ENCODE measurements at places on chromosomes 2 and 18.

DNA sequence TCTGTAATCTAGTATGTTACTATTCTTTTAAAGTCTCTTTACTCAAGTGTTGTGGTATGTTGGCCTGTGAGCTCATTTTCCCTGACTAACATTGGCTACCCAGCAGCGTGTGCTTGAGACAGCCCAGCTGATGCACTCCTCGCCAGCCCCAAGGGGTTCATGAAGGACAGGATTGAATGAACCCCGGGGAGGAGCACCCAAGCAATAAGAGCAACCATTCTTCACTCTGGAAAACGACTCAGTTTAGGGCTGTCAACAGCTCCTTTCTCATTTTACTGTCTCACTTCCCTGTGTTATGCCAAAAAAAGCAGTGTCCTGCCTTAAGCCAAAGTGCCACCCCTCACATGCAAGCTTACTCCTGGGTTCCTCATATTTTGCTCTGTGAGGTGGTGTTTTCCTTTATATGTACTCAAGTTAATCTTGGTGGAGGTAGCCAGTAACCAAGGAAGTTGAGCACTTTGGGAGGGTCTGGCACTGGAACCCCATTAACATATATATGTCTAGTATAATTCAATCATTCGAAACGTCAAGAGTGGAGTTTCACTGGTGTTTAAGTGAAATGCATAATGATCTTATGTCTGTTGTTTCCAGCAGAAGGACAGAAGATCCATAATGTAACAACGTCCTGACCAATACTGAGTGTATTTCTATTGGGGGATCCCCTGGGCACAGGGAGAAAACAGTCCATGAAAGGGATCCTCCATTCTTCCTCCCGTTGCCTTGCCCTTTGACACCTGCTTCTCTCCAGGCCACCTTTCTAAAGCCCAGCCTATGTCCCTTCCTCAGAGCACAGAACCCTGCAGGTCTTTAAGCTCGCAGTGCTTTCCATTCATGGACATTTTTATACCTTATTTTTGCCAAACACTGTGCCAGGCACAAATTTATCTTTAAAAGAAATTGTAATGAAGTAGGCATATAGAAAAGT lies 43.2 kb downstream of the ATIC start:
- DNase-seq = no peak

DNA sequence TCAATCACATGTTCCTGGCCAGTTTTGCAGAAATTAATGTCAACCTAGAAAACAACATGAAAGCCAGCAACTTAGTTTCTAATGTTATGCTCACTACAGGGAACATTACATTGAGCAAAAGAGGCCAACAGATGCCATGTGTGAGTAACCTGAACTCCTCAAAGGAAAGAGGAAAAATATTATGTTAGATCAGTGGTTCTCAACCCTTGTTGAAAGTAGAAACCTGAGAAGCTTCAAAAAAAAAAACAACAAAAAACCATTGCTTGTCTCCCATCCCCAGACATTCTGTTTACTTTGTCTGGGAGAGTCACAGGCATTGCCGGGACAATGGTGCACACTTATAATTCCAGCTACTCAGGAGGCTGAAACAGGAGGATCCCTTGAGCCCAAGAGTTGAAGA lies 57.7 kb downstream of the METTL4 start:
- DNase-seq = no peak

GRCh38 chr2:215454519-215455246 lies 18.8 kb upstream of the FN1 start:
- DNase-seq = no peak

DNA sequence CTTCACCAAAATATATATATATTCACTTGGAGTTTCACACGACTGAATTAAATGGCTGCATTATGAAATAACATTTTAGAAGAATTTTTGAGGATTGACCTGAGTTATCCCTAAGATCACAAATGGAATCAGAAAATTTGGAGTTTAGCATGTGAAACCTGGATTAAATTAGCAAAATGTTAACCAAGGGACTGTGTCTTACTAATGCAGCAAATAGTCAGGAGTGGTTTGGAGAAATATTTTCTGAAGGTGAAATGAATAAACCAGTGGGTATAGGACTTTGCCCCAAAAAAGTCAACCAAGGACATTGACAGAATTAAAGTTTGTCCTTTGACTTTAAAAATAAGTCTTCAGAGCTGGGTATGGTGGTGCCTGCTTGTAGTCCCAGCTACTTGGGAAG lies 111.2 kb downstream of the PRPF40A start:
- no peak for DNase-seq

GRCh38 chr2:75367401-75367800 lies 168.1 kb upstream of the TACR1 start:
- DNase-seq = no peak

DNA sequence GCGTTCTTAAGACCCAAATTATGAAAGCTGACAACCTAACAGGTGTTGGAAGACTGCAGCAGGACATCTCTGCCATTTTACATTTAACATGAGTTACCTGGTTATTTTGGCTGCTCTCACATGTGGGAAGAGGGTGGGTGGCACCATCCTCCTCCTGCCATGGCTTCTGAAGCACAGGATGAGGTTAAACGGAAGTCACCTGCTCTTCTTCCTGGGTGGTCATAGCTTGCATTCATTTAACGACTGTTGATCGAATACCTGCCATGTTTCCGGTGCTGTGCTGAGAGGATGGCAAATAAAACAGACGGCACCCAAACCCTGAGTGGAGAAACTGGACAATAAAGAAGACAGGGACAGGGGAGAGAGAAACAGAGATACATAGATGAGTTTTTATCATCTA lies 118.0 kb downstream of the RHBDD1 start:
- no peak for DNase-seq

DNA sequence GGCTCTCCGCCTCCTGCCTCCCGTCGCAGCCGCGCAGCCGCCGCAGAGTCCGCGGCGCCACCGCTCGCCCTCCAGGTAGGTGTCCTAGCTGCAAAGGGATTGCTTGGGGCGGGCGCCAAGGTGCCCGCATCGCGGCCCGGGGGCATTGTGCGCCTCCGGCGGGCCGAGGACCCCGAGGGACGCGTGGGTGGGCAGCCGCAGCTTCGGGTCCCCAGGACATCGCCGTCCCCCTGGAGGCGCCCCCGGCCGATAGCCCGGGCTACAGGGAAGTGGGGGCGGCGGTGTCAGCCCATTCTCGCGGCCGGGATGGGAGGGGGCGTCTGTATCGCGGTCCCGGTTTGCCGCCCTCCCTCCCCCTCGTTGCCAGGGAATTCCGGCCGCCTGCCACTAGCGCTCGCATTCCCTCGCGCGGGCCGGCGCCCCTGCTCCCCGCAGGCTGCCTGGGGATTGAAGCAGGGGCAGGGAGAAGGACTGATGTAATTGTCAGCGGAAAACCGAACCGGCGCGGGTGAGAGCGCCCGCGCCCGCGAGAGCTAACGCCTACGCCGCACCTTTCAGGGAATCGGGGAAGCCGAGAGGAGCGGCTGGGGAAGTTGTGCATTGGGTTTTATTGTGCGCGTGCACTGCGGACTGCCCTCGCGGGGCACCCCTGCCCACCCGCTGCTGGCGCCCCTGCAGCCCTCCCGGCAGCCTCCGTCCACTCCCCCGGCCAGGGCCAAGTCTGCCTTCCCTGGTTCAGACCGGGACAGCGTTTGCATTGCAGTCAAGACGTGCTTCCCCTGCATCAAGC lies 483 bp downstream of the OSBPL6 start:
- peak; percentile 69 for DNase-seq

GRCh38 chr2:172551271-172551670 lies 4.6 kb upstream of the PDK1 start:
- DNase-seq = no peak

- no peak for DNase-seq
Measured at GRCh38 chr2:233756429-233757081, 3.5 kb upstream of the UGT1A1 start.

DNA sequence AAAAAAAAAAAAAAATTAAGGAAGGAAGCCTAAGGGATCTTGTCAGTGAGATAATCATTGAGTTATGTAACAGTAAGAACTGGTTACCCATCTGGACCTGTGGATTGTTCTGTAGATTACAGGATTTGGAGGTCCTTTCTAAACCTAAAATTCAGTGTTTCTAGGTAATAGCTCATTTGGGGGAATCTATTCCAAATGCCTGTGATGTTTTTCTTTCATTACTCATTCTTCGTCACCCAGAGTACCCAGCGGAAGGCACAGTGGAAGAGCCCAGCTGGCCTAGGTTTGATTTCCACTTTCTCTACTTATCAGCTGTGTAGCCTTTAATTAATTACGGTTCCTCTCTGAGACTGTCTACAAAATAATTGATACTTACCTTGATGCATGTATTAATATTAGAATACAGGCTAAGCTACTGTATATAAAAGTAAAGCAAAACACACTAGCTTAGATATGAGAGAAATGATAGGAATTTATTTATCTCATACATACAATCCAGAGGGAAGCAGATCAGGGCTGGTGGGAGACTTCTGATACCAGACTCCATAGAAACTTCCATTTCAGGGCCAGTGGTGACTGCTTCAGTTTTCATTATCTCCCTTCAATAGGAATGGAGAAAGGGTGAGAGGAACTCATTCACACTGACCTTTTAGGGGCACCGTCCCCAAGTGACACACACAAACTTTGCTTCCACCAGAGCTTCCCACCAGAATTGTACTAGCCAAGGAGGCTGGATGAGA lies 115.8 kb upstream of the NOSTRIN start:
- DNase-seq = no peak

- no peak for DNase-seq
Measured at GRCh38 chr2:145166731-145167302, 646.9 kb upstream of the ZEB2 start.

DNA sequence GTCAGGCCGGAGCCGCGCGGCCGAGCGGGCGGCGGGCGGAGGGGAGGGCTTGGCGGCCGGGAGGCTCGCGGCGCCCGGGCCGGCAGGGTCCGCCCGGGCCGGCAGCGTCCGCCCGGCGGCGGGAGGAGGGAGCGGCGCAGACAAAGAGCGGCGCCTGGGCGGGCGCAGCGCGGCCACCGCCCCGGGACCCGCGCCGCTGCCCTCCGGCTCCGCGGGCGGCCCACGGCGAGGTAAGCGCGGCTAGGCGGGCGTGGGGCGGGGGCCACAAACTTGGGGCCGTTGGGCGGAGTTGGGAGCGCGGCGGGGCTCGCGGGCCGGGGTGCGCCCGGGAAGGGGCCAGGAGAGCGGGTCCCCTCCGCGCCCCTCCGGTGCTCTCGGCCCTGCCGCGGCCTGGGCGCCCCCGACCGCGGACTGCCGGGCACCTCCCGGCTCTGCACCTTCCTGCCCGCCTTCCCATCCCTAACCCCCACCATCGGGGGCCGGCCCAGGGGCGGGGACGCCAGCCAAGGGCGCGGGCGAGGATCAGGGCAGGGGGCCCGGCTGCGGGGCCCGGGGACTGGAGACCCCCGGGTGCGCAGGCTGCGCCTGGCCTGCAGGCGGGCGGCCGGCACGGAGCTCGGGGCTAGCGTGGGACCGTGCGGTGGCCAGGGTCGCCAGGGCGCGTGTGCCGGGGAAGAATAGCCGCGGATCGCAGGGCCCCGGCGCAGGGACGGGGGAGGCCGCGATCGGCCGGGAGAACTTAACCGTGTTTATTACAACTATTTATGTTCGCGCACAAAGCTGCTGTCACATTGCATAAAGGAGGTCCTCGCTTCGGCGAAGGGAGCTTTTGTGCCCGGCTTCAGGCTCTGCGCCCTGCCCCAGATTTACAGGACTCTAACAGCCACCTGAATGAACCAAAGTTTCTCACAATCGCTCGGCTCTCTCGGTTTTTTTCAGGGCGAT lies at the start of gene NCK2:
TSS of gene NCK2 (plus strand) at position 4 of the 945 bp plus-strand sequence. CDS start 110,152 bp downstream, outside the sequence.
- peak; percentile 44 for DNase-seq

DNA sequence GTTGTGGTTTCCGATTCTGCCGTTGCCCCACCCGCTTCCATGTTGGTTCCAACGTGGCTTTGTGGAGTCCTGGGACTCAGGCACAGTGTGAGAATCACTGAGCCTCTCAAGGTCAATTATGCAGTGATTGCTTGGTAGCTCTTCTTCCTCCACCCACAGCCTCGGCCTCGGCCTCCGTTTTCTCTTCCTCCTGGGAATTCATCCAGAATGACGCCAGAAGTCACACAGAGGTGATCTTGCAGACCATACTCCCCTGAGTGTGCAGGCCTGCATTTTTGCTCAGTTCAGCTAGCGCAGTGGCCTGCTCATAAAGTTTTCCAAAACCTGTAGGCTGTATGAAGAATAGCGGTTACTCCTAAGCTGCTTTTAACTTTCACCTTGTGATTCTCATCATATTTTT lies 273.3 kb downstream of the GBX2 start:
- DNase-seq = no peak

GRCh38 chr18:58829263-58829662 lies 35.4 kb upstream of the ZNF532 start:
- DNase-seq = no peak

GRCh38 chr18:7677001-7677400 lies 109.9 kb downstream of the PTPRM start:
- no peak for DNase-seq

DNA sequence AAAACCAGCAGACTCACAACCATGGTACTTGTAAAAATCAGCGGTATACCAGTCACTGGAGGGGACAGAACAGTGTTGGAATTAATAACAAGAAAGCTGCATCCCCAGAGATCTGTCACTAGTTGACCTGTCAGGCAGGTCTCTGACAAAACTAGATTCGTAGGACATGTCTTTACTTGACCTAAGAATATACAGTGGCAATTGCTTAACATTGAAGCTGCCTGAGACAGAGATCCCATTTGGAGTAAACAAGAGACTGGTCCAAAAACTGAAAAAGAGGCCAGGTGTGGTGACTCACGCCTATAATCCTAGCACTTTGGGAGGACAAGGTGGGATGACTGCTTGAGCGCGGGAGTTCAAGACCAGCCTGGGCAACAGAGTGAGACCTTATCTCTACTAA lies 7.2 kb upstream of the SS18 start:
- no peak for DNase-seq

- DNase-seq = no peak
Measured at GRCh38 chr18:22637787-22638186, 220.1 kb upstream of the CTAGE1 start.

DNA sequence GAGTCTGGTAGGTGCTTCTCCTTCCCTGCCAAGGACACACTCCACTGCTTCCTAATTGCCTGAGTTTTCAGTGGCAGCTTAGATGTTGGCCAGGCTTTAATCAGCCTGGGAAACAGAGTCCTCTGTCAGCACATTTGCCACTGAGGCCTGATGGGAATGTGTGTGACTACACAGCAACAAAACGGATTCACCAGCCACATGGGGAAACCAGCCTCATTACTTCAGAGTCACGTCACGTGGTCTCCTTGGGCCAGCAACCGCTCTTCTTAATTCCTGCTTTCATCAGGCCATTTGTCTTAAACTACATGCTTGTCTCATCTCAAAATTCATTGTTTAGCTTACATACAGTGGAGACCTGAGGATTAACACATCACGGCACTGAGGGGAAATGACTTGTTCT lies 93.9 kb upstream of the LTBP1 start:
- DNase-seq = no peak
